ENCODE measurements at places on chromosomes 4 and X. TPM values are rescaled to one million over a fixed set of nuclear protein-coding genes. Genes with fewer than 3 reads are reported as not detected.
A peak's percentile ranks its signal among the peaks of the same experiment; 100 is the strongest.

DNA sequence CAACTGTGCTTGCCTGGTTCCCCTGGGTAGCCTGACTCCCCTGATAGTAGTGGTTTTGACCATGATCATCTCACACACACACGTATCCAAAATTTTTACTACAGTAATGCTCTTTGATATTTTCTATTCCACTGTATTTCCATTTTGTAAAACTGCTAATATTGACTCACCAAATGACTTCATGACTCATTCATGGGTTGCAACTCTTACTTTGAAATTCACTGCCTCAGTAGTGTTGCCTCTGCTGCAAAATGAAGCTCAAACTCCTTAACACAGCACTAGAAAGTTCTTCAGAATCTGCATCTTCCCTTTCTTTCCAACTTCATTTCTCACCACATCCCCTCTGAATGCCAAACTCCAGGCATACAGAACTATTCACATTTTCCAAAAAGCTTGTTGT, 20.3 kb downstream of the QRFPR start:
- H3K27me3 ChIP-seq = no peaks in the 10 kb centered on the region
- H3K4me1 ChIP-seq = no peaks in the 10 kb centered on the region
- H3K36me3 ChIP-seq = no peaks in the 10 kb centered on the region
- H3K27ac ChIP-seq = no peak overlapping the region
- DNase-seq = no peak

DNA sequence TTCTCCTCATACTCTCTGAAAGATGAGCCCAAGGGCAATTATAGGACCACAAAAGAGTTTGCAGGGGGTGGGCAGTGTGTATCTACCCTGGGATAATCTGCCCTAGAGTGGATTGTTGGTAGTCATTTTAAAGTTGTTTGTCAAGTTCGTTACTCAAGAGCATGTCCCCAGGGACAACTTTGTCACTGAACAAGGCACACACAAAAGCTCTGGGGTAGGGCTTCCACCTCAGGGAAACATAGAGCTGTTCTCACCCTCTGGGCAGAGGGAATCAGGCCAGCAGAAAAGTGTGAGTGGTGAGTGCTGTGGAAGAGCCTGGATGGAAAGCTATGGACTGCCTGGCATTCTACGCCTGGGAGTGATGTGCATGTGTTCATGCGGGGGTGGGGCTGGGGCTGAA, 23.3 kb upstream of the LEF1 start:
- no peaks in the 10 kb centered on the region for H3K4me1 ChIP-seq
- no peaks in the 10 kb centered on the region for H3K36me3 ChIP-seq
- no peak overlapping the region for H3K27ac ChIP-seq
- H3K4me3 ChIP-seq = no peak overlapping the region
- no peak for DNase-seq
- no peaks in the 10 kb centered on the region for H3K27me3 ChIP-seq

The NSUN7 gene
- total RNA-seq = 0.35 TPM

DNA sequence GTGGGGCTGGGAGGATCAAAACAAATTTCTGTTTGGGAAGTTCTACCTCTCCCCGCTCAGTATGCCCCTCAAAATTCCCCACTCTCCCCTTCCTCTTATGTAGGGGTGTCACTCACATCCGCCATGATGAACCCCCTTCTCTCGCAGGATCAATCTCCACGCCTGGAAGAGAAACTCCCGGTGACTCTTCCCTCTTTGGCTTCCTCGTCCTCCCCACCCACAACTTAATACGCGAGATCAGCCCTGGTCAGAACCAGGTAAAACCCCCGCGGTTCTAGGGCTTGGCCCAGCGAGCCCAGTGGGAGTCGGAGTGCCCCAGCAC, 427 bp downstream of the LAMTOR3 start:
- H3K4me1 ChIP-seq = peaks cover 4% of the 10 kb centered on the region
- DNase-seq = no peak
- H3K27me3 ChIP-seq = no peaks in the 10 kb centered on the region
- peak overlapping the region; percentile 73 for H3K4me3 ChIP-seq

- H3K27ac ChIP-seq = no peak overlapping the region
- no peaks in the 10 kb centered on the region for H3K4me1 ChIP-seq
- H3K4me3 ChIP-seq = no peak overlapping the region
- H3K36me3 ChIP-seq = no peaks in the 10 kb centered on the region
These were observed 248.6 kb upstream of the EPHA5 start for GRCh38 chr4:65918872-65919271.

The AGTR2 gene
- not detected for total RNA-seq

DNA sequence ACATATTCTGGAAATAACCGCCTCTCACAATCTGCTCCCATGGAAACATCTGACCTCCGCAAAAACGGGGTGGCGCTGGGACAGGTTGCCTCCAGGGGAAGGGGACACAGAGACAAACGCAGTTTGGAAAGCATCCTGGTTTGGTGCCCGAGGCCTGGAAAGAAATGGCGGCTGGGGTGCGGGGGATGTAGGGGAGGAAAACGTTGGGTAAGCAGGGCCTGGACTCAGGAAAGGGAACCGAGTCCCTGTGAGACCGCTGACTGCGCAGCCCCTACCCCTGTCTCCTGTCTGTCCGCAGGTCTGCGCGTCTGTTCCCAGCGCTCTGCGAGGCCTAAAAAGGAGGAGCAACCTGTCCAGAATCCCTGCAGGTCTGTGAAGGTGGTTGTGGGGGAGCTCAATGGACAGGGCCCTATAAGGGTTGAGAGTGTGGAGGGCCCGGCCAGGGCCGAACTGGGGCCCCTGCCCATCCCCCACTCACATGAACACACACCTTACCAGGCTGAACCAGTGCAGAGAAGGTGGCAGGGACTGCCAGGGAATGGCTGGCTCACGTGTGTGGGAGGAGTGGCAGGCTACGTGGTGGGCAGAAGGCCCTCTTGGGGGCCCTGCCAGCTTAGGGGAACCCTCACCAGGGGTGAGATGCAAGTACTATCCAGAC, 672 bp downstream of the TCEAL3 start:
- H3K27ac ChIP-seq = peak overlapping the region; percentile 20
- DNase-seq = no peak
- H3K36me3 ChIP-seq = no peaks in the 10 kb centered on the region
- H3K4me1 ChIP-seq = no peaks in the 10 kb centered on the region

DNA sequence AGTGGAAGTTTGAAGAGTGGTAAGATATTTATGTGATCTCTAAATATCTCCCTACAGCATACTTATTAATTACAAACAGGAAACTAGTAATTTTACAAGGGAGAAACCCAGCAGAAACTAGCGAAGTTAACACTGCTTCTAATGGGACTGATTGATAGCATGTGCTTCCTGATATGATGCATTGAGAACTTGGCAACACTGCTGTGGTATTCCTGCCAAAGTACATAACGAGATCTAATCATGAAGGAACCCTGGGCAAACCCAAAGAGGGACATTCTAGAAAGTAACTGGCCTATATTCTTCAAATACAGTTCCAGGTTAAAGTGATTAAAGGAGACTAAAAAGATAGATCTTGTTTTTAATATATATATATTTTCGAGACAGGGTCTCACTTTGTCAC, 4.6 kb upstream of the GPR34 start:
- DNase-seq = peak; percentile 57
- no peak overlapping the region for H3K27ac ChIP-seq
- no peak overlapping the region for H3K4me3 ChIP-seq
- H3K36me3 ChIP-seq = no peaks in the 10 kb centered on the region
- no peaks in the 10 kb centered on the region for H3K4me1 ChIP-seq

GRCh38 chr4:169167957-169168858, 102.5 kb downstream of the SH3RF1 start:
- DNase-seq = no peak
- H3K27me3 ChIP-seq = no peaks in the 10 kb centered on the region
- H3K4me3 ChIP-seq = no peak overlapping the region
- H3K36me3 ChIP-seq = no peaks in the 10 kb centered on the region
- H3K4me1 ChIP-seq = no peaks in the 10 kb centered on the region
- H3K27ac ChIP-seq = no peak overlapping the region

DNA sequence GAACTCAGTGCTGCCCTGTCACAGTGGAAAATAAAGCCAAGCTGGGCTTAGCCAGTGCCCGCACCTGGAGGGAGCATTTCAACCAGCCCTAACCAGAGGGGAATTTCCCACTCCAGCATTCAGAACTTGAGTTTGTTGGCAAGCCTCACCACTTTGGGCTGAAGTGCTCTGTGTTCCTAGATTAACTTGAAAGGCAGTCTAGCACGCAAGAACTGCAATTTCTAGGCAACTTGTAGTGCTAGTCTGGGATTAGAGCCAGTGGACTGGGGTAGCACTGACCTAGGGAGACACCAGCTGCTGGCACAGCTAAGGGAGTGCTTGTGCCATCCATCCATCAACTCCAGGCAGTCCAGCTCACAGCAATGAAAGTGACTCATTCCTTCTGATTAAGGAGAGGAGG, 1060.6 kb upstream of the GRID2 start:
- DNase-seq = no peak
- H3K27me3 ChIP-seq = no peaks in the 10 kb centered on the region
- H3K4me1 ChIP-seq = no peaks in the 10 kb centered on the region
- no peaks in the 10 kb centered on the region for H3K36me3 ChIP-seq
- H3K4me3 ChIP-seq = no peak overlapping the region
- no peak overlapping the region for H3K27ac ChIP-seq

The SPANXA2 gene
- not detected for total RNA-seq

The SYP gene
- 0.12 TPM for total RNA-seq

DNA sequence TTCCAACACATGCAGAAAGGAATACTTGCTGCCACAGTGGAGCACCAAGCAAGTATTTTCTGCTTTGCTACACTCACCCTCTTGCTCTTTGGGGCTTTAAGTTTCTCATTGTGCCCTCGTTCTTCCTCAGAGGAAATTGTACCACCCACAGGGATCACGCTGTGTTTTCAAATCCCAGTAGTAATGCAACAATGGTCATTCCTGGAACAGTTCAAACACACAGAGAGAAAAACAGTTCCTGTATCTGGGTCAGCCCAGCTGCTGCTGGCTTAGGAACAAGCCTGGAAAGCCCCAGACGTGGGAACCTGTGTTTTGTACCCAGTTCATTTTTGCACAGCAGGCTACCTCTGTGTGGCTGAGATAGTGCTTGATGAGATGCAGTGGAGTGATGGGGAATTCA, 907.8 kb downstream of the STPG2 start:
- no peaks in the 10 kb centered on the region for H3K36me3 ChIP-seq
- no peak overlapping the region for H3K4me3 ChIP-seq
- H3K4me1 ChIP-seq = no peaks in the 10 kb centered on the region
- DNase-seq = no peak
